Activated T-cell treated with anti-CD3 and anti-CD28 coated beads for 4 hours (primary cell): ENCODE measurements at places on chromosomes 6 and 20.
A peak's percentile ranks its signal among the peaks of the same experiment; 100 is the strongest.

DNA sequence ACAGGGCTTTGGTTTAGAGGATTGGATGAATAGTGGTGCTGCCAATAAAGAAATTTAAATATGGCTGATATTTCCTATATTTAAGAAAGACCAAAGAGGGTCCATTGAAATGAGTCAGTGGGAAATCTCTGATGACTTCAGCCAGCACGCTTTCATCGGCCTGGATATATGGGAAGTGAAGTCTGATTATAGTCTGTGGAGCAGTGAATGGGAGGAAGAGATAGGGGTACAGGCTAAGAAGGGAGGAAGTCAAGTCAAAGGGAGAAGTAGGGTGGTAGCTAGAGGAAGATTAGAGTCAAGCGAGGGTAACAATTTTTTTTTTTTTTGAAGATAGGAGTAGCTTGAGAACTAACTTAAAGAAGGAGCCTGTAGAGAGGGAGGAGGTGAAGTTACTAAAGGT lies 22.7 kb downstream of the SLC16A10 start:
- no peak for DNase-seq

- no peak for DNase-seq
Measured at GRCh38 chr20:45518282-45518681, 2.9 kb upstream of the SPINT3 start.

GRCh38 chr20:50717974-50718761 lies 13.2 kb upstream of the PARD6B start:
- DNase-seq, result no peak

DNA sequence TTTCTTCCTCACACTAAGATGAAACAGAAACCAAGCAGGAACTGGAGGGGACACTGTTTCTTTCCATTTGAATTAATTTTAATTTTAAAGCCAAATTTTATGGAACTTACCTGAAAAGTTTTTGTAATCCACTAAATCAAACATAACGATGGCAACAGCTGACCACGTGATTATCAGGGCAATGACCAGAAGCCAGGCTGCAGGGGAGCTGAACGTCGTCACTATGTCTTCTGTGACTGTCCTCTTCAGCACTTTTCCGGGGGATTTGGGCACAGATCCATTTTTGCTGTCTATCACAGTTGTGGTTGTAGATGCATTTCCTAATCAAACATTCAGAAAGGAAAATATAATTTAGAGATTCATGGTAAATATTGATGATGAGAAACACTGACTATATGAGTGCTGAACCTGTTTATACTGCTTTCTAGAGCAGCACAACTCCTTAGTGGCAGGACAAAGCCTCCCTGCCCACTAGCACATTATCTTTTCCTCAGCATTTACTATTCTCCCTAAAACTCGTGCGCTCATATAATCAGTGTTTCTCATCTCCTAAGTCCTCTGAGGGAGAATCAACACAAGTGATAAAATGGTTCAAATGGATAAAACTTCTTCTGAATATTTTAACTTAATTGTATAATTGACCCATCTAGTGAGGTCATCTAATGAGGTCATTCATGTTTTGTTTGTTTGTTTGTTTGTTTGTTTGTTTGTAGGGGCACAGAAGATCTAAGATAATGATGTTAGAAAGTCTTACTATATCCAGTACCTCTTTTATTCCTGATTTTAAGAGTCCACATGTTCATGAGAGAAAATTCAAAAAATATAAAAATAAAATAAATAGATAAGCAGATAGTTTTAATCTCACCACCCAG lies 65.7 kb downstream of the TRDN start:
- DNase-seq, result no peak

DNA sequence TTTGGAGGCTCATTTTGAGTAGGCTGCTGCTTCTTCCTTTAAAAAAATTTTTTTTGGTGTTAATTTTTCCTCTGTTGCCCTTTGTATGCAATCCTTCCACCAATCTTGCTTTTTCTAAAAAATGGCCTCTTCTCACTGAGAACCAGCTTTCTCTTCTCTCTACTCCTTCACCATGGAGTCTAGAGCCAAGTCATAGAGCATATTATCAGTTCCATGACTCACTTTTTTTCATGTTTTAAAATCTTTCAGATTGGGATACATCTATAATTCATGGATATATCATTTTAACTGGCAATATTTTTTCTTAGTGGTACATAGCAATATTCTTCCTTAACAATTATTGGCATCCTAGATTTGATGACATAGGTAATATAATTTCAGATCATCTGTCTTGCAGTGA lies 62.7 kb downstream of the SLX4IP start:
- no peak for DNase-seq

GRCh38 chr20:51365670-51366069 lies 176.8 kb downstream of the NFATC2 start:
- DNase-seq, result no peak

GRCh38 chr6:88358846-88359245 lies 192.7 kb upstream of the CNR1 start:
- no peak for DNase-seq

DNA sequence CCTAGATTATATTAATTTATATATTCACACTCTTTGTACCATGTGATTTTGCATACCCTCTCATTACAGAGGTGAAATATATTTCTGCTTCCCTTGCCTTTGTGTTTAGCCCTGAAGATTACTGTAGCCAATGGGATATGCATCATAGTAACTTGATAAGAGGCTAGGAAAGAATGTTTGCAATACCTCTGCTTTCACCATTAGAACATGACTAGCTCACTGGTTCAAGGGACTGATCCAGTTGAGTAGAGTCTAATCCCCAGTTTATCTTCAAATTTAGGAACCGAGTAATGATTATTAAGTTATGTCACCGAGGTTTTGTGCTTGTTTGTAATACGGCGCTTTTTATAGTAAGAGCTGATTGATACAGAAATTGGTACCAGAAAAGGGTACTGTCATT lies 552.6 kb upstream of the GJE1 start:
- DNase-seq, result no peak

DNA sequence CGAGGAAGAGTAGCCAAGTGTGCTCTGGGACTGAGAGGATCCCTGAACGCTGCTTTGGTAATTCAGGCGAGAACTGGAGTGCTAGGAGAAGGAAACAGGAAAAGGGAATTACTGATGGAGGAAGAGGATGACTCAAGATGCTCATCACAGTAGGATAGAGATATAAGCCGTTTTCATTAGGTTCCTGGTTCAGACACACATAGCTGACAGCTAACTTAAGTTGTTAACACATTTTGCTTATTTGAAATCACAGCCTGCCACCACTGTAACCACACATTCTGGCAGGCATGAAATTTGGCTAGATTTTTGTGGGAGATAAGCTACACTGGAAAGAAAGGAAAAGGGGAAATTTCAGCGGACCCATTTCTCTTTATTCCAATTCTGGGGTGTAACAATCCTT lies 138.2 kb upstream of the SLC22A16 start:
- no peak for DNase-seq

GRCh38 chr6:37454420-37455140 lies 21.6 kb downstream of the CMTR1 start:
- DNase-seq, result no peak

DNA sequence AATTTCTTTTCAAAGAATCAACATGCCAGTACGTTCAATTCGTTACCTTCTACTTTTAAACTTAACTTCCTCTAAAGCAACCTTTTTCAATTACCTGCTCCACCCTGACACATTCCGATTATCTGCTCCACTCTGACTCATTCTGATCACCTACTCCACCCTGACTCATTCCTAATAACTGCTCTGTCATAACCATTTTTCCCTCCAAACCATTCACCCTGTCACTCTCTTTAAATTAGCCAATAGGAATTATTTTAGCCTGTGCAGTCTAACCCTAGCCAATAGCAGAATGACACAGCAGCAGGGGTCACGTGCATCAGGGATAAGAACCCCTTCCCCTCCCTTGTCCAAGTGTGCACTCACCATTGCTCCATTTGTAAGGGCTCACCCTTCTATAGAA lies 557.4 kb upstream of the EYS start:
- DNase-seq, result no peak

DNA sequence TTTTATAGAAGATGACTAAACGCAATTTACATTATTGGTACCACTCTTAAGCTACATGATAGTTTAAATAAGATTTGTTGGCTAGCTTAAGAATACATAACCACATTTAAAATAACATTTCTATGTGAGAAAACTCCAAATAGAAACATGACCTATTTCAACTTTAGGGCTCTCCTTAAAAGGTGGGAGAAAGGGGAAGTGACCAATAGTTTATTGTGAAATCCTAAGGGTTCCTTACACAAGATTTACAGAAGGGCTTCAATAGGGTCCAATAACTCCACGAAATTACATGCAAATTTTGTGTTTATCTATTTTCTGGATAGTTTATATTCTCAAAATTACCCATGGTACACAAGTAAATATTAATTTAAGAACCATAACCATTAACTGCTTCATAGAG lies 91.6 kb upstream of the DST start:
- no peak for DNase-seq

GRCh38 chr20:62918831-62919230 lies 7.5 kb downstream of the DIDO1 start:
- no peak for DNase-seq

GRCh38 chr6:159984268-159984786 lies 15.4 kb downstream of the IGF2R start:
- no peak for DNase-seq

GRCh38 chr6:44511126-44511525 lies 123.6 kb downstream of the CDC5L start:
- DNase-seq, result no peak

DNA sequence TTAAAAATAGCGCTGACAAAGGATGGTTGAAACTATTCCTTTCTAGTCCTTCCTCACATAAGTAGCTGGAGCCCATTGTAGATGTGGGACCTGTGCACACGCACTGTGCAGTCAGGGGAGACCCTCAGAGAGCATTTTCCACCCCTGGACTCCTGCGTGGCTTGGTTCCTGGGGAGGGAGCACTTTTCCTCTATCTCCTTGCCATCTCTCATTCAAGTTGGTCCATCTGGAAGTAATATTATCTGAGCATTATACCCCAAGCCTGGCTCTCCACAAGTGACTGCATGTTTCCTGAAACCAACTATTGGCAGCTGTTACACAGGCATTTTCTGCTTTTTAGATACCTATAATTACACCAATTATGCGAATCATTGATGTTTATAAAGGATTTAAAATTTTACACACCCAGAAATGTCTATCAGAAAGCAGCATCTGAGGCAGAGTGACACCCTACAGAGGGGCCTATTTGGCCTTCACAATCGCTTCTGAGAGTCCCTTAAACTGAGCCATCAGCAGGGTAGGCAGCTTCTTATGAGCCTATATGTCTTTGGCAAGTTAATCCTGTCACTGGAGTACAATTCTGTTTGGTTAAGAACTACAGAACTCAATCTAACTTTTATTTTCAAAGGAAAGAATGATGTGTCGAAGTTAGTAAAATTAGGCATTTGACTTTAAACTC lies 18.7 kb downstream of the SOX4 start:
- DNase-seq, result no peak

- DNase-seq, result no peak
Measured at GRCh38 chr6:158452191-158452590, 107.7 kb upstream of the TMEM181 start.

DNA sequence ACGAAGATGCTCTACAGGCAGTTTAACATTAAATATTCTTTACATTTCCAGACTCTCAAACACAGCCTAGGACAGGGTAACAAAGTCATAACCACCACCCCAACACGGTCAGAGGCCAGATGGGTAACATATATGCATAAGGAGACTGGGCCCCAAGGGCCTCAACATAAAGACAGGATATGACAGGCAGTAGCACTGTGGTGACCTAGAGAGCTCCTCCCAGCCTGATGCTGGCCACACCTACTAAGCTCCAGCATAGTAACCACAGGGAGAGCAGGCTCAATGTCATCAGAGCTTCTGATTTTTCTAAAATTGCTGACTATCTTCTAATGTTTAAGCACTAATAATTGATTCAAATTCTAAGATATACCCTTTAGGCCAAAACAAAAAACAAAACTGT lies 21.7 kb downstream of the SMLR1 start:
- DNase-seq, result no peak

GRCh38 chr6:11711003-11711983 lies 67.3 kb downstream of the ADTRP start:
- peak; percentile 44 for DNase-seq

DNA sequence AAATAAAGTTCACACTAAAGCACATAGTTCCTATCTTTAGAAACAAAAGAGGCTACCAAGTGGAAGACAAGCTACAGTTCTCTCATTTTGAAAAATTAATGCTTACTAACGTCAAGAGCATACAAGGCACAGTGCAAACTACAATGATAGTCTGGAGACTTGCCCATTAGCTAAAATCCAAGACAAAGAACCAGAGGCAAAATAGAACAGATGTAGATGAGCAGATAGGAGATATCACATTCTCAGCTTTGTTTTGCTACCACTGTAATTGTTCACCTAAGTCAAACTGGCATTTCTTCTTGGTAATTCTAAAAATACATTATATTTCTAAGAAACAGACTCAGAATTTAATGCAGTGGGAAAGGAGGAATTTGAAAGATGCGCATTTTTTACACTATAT lies 5.2 kb downstream of the TMEM30A start:
- DNase-seq, result no peak

DNA sequence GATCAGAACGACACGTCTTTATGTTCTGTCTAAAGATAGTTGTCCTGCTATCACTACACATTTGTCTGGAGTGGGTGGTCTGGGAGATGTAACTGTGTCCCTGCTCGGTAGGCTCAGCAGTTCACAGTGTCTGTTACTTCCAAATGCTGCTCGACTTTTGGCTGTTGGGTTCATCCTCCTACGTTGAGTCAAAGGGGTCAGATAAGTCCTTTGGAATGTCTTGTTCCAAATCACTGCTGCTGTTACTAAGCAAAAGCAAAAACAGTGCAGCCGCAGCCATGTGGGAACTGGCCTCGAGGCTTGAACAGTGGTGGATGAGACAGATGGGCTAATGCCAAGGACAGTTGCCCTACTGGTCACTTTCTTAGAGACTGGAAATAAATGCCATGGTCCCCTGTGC lies 272.2 kb upstream of the MAP3K7 start:
- no peak for DNase-seq

DNA sequence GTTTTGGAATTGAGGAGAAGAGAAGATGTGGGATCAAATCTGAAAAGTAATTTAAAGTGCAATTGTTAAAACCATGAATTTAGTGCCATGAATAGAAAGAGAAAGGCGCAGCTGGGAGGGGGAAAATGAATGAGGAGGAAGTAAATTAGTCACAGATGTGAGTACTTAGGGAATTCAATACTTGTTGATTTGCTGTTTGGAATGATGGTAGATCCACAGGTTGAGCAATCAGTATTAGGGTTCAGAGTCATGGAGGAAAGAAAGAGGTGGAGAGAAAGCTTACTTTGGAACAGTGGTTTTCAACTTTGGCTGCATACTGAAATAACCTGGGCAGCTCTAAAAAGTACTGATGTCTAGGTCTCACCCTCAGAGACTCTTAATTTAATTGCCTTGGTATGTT lies 229.7 kb upstream of the ASCC3 start:
- DNase-seq, result no peak

- DNase-seq, result no peak
Measured at GRCh38 chr20:62822788-62823651, 6.2 kb downstream of the COL9A3 start.

DNA sequence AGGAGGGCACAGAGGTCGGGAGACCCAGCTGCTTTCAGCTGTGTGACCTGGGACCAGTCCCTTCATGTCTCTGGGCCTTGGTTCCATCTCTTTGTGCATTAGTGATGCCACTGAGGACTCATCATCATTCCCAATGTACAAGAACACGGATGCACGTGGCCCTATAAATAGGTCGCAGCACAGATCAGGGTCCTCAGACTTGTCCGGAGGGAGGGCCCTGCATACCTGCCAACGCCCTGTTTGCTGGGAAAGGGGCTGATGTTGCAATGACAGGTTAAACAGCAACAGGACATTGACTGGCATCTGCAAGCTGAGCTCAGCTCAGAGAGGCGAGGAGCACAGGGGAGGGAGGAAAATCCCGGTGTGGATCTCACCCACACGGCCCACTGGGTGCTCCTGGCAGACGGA lies 21.8 kb downstream of the TGM2 start:
- DNase-seq, result no peak
